ENCODE measurements at places on chromosomes 2 and 18. TPM values are rescaled to one million over a fixed set of nuclear protein-coding genes. Genes with fewer than 3 reads are reported as not detected.

The HOXD10 gene
- not detected for total RNA-seq

The FAP gene
- not detected for total RNA-seq

GRCh38 chr2:97708608-97709007 lies 4.8 kb upstream of the ZAP70 start:
- DNase-seq, result no peak

- no peak for DNase-seq
Measured at GRCh38 chr2:218745160-218745558, 34.5 kb downstream of the TTLL4 start.

GRCh38 chr2:12295856-12296519 lies 420.7 kb upstream of the TRIB2 start:
- DNase-seq, result no peak

DNA sequence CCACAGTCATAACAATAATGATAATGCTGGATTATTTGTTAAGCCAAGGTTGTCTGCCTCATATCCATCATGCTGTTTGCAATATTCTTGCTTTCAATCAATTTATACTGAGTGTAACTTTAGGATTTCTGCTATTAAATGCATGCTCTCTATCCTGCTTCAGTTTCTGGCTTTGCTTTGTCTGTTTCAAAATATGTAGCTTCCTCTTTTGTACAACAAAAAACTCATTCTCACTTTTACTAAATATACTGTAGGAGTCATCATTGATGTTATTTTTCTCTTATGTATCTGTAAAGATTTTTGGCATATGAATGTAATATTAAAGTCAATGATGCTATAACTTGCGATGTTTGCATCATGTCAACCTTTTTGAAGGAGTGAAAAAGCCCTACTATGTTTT lies 149.3 kb downstream of the GPD2 start:
- DNase-seq, result no peak

DNA sequence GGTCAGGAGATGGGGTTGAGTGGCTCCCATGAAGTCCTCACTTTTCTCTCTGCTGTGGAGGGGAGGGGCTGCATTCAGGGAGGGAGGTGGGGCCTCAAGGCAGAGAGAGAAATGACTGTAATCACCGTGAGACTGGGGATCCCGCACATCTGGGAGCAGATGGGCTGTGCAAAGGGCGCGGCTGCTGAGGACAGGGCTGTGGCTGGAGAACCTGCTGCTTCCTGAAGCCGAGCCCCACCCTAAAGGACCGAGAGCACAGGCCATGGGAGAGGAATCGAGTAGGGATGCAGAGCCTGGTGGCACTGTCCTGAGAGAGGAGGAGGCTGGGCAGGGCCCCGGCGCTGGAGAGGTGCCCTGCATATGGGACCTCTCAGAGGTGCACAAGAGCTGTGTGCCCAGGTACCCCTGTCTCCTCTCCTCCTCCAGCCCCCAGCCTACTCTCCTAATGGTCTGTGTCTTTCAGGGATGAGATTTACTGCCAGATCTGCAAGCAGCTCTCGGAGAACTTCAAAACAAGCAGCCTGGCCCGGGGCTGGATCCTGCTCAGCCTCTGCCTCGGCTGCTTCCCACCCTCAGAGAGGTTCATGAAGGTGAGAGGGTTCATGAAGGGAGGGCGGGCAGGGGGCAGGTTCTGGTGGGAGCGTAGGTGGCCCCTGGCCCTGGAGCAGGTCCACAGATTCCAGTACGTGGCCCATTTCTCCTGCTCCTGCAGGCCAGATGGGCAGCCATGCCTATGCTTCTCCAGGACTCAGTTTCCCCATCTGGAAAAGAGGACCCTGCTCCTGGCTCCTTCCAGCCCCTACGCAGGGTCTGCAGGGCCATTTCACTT lies 25.9 kb upstream of the GPR17 start:
- peak; percentile 21 for DNase-seq

The SLC4A3 gene
- not detected for total RNA-seq

DNA sequence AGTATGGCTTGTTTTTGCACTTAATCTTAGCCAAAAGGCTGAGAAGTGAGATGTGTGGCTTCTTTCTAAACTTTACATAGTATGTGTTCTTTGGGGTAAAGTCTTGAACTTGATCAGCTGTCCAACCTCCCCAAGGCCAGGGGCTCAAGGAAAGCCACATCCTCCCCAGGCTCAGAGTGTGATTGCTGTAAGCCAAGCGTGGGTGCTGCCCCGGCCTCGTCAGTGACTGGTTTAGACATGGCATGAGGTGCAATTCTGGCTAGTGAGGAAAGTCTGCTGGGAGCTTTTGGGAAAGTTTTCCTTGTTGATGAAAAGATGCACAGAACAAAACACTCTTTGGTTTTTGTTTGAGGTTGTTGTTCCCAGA lies 40.2 kb downstream of the TMEM177 start:
- no peak for DNase-seq

DNA sequence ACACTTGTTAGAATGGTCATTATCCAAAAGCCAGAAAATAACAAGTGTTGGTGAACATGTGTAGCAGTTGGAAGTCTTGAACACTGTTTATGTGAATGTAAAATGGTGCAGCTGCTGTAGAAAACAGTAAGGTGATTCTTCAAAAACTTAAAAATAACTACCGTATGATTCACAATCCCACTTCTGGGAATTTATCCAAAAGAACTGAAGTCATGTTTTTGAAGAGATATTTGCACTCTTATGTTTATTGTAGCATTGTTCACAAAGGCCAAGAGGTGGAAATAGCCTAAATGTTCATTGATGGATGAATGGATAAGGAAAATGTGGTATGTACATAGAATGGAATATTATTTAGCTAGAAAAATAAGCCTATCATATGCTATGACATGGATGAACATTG lies 6.3 kb upstream of the SPP2 start:
- no peak for DNase-seq

DNA sequence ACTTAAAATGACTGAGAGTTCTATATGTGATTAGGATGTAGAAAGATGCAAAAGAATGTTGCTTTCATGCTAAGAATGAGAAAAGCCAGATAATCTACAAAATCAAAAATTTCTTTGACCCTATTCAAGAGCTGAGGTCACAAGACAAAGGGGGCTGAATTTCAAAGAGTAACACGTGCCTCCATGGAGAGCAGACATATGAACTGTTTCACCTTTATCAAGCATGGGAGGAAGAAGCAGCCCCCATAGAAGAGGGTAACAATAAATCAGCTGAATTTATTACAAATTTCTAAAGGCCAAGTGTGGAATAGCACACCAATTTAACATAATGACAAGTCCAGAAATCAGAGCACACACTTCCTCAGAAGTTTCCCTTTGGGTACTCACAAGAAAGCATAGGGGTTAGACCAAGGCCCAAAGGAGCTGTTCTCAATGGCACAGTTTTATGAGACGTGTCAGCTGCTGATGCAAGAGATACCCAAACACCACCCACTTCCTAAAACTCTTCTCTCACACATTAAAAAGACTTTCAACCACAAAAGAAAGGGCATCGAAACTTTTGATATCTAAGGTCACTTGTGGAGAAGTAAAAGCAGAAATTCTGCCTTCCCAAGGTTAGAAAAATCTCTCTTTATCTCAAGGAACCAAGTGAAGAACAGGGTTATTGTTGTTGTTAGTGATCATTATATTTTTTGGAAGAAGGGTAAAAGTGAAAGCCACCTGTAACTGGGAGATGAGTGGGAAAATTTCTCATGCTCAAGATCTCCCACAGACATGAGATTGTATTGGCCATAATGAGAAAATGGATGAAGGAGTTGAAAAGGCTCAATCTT lies 950.1 kb downstream of the TRIB2 start:
- no peak for DNase-seq

DNA sequence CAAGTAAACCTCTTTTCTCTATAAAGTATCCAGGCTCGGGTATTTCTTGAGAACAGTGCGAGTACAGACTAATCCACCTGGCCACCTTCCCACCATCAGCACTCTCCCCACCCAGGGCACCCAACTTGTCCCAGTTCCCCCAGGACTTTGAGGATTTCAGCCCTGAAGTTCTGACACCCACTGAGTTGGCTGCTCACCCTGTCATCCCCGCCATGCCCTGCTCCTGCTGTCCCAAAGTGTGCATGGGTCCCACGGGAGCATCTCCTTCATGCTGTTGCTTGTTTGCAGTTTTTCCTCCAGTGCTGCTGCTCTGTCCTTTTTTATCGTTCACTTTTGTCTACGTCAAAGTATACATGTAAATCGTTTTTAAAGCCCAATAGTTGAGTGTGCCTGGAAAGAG lies 273.9 kb downstream of the PHLPP1 start:
- no peak for DNase-seq

DNA sequence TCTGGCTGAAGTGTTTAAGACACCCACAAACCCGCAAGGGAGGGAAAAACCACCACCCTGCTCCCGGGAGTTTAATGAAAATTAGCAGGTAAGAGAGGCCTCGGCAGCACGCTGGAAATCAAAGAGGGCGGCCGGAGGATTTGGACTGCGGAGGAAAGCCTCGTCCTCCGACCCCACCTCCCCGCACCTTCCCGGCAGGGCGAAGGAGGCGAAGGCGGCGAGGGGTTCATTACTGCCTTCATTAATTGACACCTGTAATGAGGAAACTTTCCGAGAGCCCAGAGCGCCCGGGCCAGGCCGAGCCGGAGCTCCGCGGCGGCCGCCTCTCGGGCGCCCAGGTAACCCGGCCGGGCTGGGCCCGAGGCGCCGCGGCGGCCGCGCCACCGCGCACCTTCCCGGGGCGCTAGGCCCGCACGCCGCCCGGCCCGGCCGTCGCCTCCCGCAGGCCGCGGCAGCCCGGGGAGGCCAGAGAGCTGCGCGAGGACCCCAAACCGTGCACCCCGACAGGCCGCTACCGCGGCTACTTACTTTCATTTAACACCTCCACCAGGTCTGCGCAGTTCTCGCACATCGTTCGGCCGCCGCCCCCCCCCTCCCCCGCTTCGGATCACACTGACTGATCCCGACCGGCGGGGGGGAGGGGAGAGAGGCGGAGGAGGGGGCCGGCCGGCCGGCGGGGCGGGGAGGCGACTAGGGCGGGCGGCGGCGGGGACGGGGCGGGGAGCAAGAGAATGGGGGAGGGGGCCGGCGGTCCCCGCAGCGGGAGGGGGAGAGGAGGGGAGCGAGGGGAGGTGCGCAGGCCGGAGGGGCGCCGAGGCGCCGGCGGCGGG lies 550 bp downstream of the USP34 start:
- peak; percentile 61 for DNase-seq

The AKAIN1 gene
- not detected for total RNA-seq

DNA sequence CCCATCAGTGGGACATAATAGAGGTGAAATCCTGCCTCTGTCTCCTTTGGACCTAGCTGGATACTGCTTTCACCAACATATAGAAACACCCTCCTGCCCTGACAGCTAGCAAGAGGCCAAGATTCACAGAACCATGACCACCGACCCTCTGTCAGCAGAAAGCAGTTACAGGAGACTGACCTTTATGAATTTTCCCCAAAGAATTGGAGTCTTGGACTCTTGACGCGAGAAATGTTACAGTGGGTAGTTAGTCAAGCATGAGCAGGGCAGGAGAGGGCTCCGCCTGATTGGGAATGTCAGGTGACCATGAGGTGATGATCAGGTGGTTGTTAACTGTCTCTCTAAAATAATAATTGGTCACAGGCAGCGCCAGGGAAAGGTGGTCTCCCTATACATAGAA lies 1002.3 kb downstream of the TDRD15 start:
- DNase-seq, result no peak

DNA sequence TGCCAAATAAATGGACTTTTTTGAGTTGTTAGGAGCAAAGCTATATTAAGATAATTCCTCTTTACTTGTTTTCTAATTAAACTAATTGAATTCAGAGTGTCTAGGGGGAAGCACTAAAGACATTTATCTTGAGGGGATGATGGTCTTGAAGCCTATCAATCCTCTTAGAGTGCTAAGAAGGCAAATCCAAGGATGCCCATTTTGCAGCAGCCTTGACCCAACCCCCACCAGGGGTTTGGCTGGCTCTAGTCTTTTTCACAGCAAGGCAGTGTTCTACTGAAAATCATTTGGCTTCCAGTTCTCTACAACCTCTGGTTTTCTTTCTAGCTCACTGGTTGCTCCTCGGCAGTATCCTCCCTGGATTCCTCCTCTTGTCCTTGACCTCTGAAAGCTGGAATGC lies 6.5 kb upstream of the RAX start:
- no peak for DNase-seq

- no peak for DNase-seq
Measured at GRCh38 chr2:8193686-8194615, 487.9 kb upstream of the ID2 start.

- DNase-seq, result no peak
Measured at GRCh38 chr2:88754585-88755320, 63.3 kb downstream of the RPIA start.

Measured in activated B cell treated with CpG ODN at 0.5 μM for 24 hours (primary cell).